ENCODE measurements at places on chromosomes 4 and X.
A peak's percentile ranks its signal among the peaks of the same experiment; 100 is the strongest.

- no peak for DNase-seq
Measured at GRCh38 chrX:69298466-69299140, 133.3 kb upstream of the PJA1 start.

DNA sequence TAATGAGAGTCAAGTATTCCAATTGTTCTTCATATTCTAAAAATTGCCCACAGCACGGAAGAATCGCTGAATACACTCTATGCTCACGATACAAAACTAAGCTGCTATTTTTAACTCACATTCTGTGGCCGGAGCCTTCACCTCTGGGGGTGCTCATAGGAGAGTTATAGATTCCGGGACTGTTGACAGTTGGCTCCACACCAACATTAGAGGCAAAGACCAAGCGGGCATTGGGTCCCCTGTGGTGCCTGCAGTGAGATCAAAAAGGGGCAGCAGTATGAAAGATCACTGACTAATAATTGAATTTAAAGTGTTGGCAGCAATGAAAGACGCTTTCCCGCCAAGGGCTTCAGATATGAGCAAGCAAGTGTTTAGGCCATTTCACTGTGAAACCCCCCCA is 146.0 kb downstream of the TMEM144 start:
- DNase-seq = no peak

DNA sequence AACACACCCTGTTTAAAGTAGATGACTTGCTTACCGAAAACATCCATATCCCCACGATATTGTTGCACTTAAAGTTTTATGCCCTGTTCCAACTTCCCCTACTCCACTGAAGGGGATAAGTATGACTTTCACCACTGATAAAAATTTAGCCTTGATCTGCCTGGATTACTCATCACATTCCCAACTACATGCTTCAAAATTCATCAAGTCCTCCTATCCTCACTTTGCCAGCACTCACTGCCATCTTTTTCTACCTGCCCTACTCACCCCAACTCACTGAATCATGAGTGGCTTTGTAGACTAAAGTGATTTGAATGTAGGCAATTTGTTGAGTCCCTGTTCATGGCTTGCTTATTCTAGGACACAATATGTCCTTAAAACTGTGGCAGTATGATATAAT is 12.2 kb upstream of the GPRIN3 start:
- DNase-seq = no peak

DNA sequence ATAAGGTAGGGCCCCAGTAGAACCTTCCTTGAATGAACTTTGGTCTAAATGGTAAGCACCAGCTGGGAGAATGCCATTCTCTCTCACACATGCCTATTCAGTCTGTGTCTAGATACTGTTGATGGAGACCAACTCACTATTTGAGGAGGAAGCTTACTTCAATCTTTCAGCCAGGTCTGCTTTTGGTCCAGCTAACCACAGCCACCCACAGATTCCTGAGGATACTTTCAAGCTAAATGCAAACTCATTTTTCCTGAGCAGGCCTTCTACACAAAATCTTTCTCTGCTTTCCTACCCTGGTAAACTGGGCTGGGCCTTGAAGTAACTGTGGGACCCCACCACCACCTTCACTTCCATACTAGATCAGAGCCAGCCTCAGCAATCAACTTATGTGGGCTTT is 76.9 kb upstream of the KLF3 start:
- DNase-seq = no peak

DNA sequence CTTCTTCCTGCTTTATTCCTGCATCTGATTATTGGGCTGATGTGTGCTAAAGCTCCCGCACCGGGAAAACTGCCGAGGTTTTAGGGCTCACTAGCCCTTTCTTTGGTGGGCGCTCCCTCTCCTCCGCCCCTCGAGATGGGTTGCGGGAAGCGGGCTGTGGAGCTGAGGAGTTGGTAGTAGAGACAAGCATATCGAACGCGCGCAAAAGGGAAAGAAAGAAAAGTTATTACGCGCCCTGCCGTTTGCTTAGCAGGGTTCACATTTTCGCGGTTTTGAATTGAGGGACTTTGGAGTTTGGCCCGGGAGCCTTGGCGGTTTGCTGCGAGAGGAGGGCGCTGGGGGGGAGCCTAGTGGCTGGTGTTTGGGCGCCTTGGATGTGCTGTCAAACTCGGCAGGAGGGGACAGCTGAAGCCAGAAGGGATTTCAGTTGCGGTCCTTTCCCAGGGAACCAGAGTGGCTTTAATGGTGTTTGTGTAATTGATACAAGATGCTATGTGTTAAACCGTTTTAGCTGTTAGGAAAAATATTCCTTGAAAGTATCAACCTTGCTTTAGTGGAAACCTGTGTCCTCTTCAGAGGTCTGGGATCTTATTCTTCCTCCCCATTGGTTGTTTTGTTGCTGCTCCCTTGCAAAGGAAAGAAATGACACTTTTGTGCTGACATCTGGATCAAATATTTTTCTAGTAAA is 1.1 kb downstream of the GAB1 start:
- DNase-seq = peak; percentile 63

All from kidney (tissue), 22 donors.